ENCODE measurements at places on chromosomes 1 and 21.

DNA sequence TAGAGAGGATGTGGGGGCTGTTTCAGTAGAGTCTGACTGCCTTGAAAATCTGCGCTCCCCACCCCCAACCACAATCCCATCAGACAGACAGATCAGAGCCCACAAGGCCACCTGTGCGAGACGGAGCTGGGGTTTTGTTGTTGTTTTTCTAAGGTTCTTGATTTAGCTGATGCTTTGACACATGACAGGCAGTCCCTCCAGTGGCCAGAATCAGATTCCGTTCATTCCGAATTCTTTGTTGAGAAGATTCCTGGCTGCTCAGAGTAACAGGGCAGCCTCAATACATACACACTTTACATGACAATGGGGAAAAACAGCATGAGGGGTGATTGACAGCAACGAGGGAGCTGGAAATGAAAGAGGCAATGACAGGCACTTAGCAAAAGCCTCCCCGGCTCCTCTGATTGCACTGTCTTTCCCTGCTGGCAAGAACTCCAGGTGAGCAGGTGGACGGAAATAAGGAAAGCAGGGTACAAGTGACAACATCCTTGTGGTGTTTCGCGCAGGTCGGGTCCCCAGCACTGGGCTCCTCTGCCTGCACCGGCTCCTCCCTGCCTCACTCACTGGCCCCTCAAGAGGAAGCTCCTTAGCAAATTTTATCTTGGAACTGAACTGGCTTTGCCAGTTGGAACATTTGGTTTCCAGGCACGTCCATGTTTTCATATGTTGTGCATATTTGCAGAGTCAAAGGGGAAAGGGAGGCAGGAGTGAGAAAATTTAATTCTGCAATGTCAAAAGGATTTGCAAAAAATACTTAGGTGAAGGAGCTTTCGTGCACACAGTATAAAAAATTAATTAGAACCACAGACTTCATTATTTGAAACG lies 148.7 kb downstream of the PGBD5 start:
- DNase-seq = no peak

- DNase-seq = no peak
These were observed 19.6 kb downstream of the C21orf91 start for GRCh38 chr21:17799414-17800164.

DNA sequence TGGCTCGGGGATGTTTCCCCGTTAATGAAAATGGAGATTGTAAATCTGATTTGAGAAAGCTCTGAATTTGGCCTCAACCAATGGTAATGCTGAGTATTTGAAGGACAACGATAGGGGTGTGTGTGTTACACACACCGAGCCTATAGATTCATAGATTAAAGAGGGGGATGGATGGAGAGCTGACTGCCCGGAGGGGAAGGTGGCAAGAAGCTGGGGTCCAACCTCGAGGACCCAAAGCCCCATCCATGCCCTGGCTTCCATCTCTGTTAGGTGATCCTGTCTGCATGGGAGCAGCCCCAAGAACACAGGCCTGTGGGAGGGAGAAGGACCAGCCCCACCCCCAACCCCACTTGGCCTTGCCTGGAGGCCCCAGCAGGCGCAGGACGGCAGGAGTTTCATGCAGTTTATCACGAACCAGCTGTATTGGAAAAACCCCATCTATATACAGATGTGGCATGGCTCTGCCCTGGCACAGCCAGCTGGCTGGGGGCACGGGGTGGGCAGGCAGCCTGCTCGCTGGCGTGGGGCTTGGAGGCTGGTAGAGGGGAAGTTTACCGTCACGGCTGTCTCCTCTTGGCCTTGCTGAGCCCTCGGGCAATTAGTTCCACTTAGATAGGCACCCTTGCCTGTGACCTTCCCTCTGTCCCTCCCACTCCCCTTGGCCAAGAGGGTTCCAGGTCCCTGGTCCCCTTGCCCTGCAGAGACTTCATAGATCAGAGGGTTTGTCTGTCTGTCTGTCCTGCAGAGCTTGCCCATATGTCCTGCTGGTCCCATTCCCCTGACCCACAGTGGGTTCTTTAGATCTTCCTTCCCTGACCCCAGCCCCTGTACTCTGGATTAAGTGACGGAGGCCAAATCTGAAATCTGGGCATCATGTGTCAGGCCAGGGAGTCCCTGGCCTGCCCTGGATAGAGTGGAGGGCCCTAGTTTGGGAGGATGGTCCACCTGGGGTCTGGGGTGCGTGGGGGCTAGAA lies 3.0 kb downstream of the HSPB7 start:
- no peak for DNase-seq

DNA sequence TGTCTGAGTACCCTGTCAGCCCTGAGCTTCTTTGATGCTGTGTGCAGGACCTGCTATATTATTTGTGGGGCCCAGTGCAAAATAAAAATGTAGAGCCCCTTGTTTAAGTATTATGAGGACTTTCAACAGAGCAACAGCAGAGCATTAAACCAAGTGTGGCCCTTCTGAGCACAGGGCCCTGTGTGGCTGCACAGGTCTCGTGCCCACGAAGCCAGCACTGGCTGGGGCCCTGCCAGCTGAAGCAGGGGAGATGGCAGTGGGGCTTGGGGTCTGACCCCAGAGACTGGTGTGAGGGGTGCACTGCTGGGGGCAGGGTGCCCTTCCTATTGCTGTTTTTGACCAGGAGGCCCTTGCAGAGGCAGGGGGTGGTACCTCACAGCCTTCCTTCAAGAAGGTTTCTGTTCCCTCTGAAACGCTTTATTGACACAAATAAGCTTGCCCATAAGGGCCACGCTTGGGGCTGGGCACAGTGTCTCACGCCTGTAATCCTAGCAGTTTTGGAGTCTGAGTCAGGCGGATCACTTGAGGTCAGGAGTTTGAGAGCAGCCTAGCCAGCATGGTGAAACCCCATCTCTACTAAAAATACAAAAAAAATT lies 2.2 kb upstream of the SEMA4A start:
- no peak for DNase-seq

DNA sequence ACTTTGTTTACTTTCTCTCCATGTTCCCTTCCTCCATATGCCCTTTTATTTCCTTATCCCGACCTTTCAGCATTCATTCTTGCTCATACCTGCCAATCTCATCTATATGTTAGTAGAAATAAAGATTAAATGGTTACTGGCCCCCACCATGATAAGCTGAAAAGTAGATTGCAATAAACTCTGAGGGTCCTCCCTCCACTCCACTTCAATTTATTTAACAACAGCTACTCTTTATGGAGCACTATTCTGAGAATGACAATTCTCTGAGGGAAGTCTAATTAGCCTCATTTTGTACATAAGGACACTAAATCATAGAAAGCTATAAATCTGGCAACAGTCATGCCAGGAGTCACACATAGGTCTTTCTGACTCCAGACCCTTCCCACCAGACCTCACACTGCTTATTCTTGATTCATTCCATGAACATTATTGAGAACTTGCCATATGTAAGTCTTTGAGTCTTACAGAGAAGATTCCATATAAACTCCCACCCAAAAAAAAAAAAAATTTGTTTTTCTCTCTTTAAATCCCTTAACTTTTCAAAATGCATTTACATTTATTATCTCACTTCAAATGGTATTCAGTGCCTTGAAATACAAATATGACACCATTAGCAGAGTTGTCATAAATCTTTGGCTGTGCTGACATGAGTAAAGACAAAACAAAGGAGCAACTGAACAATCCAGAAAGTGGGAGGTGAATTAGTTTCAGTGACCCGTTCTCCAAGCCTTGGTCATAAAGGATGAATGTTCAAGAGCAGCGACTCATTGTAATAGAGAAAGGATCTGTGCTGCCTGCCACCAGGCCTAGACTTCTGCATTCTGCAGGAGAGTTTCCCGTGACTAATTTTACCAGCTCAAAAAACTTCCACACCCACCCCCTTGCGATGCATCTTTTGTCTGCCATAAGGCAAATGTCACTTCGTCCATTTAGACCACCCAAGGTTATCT lies 28.5 kb downstream of the PALMD start:
- no peak for DNase-seq

DNA sequence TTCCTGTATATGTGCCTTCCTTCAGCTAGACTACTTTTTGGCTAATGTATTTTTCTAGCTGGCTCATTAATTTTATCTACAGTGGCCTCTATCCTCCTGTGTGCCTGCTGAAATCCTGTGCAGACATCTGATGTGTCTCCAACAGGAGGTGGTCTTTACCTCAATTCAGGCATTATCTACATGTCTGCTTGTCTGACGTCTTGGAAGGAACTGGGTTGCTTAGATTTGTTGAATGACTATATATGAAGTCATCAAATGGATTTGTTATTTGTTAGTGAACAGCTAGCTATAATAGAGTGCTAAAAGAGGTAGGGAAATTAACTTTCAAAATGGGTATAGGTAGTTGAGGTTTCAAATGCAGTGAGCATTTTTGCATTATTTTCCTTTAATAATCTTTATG lies 6.7 kb downstream of the RPL5 start:
- DNase-seq = no peak

GRCh38 chr1:34712007-34712688 lies 42.7 kb upstream of the GJB5 start:
- DNase-seq = no peak

DNA sequence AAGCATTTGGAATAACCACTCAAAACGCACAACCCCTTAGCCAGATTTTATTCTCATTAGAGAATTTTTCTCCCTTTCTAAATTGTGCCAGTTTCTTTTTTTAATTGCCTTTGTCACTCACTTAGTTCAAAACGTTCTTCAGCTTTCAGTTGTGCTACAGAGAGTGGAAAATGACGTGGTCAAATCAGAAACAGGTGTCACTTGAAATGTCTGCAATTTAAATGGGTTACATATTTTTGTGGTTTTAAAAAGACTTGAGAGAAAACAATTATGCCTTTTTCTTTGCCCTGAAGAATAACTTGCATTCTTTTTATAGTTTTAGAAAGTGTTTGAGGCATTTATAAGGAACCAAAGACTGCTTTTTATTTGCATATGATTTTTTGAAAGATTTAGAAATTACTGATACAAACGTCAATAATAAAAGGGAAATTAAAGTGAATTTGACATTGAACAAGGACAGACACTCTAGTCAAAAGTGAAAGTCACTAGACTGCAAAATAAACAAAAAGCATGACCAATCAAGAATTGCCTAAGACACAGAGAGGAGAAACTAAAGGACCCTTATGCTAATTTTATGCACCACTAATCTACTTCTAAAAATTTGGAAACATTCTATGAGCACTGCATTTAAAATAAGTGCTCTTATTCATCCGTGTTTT lies 191.0 kb downstream of the TPR start:
- DNase-seq = no peak

DNA sequence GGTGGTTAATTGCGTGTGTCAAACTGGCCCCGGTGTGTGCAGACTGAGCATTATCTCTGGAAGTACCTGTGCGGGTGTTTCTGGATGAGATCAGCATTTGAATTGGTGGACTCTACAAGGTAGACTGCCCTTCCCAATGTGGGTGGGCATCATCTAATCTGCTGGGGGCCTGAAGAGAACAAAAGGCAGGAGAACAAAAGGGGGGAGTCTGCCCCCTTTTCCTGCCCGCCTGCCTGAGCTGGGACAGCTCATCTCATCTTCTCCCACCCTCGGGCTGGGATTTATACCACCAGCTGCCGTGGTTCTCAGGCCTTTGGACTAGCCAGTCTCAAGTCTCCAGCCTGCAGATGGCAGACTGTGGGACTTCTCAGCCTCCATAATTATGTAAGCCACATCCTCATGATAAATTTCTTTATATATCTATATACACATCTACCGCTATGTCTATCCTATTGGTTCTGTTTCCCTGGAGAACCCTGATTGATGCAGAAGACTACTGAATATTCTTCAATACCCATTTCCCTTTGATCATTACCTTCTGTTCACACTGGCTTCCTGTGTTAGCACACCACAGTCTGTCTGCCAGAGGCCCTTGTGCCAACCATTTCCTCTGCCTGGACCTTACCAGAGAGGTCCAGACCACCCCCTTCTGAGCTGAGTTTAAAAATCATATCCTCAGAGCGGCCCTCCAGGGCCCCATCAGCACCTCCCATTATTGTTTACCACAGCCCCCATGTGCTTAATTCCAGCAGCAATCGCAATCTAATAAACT lies 25.2 kb downstream of the RCAN1 start:
- DNase-seq = no peak

All from cardiac septum (tissue), 1 donor.